ENCODE measurements at places on chromosomes 3 and 15. TPM values are rescaled to one million over a fixed set of nuclear protein-coding genes. Genes with fewer than 3 reads are reported as not detected.

DNA sequence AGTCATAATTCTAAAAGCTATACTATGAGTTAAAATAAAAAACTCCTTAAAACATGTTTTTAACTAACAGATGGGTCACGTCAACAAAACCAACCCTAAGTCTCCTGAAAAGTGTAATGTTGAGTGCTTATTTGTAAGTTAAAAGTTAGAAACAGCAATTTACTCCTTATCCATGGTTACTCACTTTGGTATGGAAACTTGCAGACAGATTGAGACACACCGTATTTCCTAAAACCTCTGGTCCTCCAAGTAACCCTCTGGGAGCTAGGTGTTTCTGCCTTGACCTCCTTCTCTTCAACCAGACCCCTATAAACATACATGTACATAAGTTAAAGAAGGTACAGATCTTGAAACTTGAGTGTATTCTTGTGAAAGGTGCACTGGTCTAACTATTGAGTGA is 3.1 kb downstream of the COL8A1 start:
- no peak for DNase-seq

DNA sequence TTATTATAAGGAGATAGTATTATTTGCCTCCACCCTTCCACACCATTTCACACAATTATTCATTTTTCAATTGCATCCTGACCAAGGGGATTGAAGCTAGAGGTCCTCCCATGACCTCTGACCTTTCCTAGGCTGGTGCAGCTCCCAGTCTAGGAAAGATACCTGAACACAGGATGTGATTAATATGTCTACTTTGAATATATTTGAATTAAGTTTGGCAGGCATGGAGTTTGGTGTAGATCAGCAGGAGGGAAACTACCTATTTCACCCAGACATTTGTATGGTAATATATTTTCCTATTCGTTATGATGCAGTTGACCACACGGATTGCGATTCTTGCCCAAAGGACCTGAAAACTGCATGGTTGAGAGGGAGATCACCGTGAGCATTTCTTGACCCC is 596.3 kb downstream of the AGBL1 start:
- DNase-seq, result no peak

TRANK1 gene
- total RNA-seq, result 9.4 TPM

- DNase-seq, result no peak
Observed at GRCh38 chr3:129985113-129985512, 10.6 kb downstream of the TRH start.

SLC28A2 gene
- total RNA-seq, result not detected

DNA sequence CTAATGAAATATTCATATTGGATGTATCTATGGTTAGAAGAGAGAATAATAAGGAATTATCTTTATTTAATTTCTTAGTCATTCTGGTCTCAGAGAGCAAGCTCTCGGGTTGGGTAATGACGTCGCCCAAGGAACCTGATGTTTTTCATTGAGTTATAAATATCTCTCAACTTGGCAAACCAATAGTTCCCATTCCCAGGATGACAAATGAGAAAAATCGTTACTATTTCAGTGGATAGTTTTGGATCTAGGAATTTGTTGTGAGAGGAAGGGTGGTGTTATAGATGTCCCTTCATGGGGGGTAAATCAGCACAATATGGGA is 162.9 kb upstream of the NR2E3 start:
- DNase-seq, result no peak

GRCh38 chr15:67307889-67308597 is 53.5 kb downstream of the IQCH start:
- no peak for DNase-seq

DNA sequence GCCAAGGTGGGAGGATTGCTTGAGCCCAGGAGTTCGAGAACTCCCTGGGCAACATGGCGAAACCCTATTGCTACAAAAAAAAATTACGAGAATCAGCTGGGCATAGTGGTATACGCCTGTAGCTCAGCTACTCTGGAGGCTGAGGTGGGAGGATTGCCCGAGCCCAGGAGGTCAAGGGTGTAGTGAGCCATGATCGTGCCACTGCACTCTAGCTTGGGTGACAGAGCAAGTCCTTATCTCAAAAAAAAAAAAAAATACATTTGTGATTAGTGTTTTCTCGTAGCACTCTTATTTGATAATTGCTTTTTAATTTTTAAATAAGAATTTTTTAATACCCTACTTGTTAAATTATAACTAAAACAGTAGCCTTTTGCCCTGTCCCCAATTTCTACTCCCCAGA is 18.4 kb downstream of the IREB2 start:
- DNase-seq, result no peak
